Lung microvascular endothelial cell (primary cell): ENCODE measurements at places on chromosomes 2 and 18.
A peak's percentile ranks its signal among the peaks of the same experiment; 100 is the strongest.

- no peak for DNase-seq
Observed at GRCh38 chr2:8472545-8473323, 209.1 kb upstream of the ID2 start.

- peak; percentile 42 for DNase-seq
Observed at GRCh38 chr2:207132019-207132418, 33.7 kb downstream of the KLF7 start.

DNA sequence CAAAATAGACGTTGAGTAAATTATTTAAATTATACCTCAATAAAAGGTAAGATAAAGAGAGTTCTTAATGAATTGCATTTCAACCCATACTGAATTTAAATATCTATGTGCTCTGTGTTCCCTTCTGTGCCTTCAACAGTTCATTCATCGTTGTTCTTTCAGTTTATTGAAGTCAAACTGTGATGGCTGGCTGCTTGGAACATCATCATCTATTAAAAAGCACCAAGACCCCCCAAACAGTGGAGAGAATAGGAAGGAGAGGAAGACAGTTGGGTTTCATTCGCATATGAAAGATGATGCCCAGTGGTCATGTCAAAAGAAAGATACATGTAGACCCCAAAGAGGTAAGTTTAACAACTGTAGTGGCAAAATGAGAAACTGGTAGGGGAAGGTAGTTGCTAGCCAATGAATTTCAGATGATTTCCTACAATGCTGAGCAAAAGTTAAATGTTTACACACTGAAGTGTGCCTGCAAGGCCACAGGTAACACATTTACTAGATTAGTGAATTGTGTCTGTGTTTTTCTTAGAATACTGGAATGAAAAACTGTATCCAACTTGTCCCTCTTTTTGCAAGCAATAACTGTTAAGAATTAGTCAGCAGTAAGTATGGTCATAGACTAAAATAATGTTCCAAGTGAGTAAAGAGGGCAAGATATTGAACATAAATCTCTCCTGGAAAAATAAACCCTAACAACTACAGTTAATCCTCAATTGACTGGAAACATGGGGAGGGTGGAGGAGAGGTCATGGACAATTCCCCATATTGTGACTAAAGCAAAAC, 331.3 kb downstream of the KIAA1328 start:
- DNase-seq: no peak

- DNase-seq: no peak
Observed at GRCh38 chr2:70467831-70468779, 85.5 kb downstream of the TGFA start.

DNA sequence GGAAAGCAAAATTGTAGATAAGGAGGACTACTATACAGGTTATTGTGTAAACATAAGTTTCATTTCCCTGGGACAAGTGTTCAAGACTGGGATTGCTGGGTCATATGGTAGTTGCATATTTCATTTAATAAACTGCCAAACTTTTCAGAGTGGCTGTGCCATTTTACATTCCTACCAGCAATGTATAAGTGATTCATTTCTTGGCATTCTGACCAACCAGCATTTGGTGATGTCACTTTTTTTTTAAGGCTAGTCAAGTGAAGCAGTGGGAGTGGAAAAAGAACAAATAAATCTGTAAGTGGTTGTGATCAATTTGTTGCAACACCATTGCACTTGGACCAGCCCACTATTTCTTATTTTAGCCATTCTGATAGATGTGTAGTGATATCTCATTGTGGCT, 5.2 kb upstream of the CHCHD5 start:
- DNase-seq: peak; percentile 78

GRCh38 chr2:104635608-104636007, 218.3 kb upstream of the POU3F3 start:
- DNase-seq: no peak

GRCh38 chr2:128367601-128368359, 49.1 kb upstream of the HS6ST1 start:
- DNase-seq: no peak

GRCh38 chr2:17190527-17190926, 327.7 kb downstream of the RAD51AP2 start:
- no peak for DNase-seq

- no peak for DNase-seq
Observed at GRCh38 chr18:47915229-47915628, 15.2 kb downstream of the SMAD2 start.

- DNase-seq: no peak
Observed at GRCh38 chr2:201942531-201942930, 91.1 kb upstream of the FZD7 start.

DNA sequence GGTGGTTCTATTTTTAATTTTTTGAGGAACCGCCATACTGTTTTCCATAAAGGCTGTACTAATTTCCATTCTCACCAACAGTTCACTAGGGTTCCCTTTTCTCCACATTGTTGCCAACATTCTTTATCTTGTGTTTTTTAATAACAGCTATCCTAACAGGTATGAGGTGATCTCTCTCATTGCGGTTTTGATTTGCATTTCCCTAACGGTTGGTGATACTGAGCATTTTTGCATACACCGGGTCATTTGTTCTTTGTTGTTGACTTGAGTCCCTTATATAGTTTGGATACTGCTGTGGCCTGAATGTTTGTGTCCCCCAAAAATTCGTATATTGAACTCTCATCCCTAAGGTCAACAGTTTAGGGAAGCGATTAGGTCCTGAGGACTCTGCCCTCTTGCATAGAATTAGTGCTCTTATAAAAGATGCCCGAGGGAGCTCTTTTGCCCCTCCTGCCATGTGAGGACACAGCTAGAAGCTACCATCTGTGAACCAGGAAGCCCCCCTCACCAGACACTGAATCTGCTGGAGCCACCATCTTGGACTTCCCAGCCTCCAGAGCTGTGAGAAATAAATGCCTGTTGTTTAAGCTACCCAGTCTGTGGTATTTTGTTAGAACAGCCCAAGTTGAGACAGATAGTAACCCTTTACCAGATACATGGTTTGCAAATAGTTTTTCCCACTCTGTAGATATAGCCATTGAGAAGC, 4.7 kb downstream of the IMP4 start:
- DNase-seq: no peak

GRCh38 chr2:135762530-135762929, 20.9 kb downstream of the UBXN4 start:
- peak; percentile 55 for DNase-seq

- no peak for DNase-seq
Observed at GRCh38 chr2:60479226-60480088, 74.0 kb downstream of the BCL11A start.

DNA sequence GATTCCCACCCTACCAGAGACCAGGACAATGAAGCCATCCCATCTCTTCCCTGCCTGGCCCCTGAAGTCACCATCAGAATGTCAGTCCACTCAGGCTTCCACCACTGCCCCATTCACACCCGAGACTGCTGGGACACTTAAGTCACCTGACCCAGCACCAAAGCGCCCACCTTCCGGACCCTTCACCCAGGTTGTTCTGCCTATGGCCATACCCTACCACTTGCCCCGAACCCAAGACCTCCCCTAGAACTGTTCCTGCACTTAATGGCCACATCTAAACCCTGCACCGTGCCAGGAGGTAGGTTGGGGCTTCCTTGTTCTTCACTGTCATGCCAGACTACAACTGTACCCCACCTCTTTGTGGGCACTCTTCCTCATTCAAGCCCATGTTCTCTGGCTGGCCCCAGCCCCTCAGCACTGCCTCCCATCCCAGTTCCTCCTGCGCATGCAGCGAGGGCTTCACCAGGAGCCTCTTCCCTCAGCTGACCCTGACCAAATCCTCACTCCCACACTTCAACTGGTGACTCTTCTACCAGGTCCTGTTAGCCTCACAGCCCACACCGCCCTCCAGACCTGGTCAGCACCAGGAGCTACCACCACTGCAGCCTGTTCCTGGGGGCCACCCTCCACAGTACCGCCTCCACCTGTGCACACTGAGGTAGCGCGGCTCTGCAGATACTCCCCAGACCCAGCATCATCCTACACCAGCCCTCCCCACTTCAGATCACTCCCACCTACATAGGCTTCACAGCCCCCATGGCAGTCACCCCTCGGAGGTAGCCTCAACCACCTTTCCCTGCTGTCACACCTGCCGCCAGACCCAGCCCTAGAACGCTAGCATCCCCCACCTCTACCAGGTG, 8.3 kb upstream of the ADRA2B start:
- DNase-seq: no peak

DNA sequence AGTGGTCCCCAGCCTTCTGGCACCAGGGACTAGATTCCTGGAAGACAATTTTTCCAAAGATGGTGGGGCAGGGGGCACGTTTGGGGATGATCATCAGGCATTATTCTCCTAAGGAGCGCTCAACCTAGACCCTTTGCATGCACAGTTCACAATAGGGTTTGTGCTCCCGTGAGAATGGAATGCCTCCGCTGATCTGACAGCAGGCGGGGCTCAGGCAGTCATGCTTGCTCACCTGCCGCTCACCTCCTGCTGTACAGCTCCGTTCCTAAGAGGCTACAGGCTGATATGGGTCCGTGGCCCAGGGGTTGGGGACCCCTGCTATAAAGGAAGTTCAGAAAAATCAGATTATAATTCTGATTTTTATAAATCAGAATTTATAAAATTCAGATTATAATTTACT, 22.3 kb upstream of the TYMS start:
- no peak for DNase-seq

GRCh38 chr2:195818106-195818505, 161.1 kb downstream of the SLC39A10 start:
- no peak for DNase-seq

DNA sequence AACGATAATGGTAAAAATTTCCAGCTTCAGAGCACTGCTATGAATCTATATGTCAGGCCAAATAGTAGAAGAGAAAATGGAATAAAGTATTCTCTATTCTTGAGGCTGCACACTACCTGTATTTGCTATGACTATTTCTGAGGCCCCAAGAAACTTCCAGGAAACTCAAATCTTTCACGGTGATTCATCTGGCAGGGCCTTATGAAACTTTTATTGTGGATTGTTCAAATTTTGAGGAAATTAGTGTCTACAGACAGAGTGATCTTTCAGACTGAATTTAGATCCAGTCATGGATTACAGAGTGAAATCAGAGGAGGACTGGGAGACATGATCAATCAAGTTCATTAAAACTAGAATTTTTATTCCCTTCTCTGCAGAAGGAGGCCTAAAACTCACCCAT, 4.1 kb upstream of the VSNL1 start:
- no peak for DNase-seq

- DNase-seq: no peak
Observed at GRCh38 chr2:3430172-3430571, 50.7 kb downstream of the TRAPPC12 start.

- no peak for DNase-seq
Observed at GRCh38 chr18:62189208-62189607, 2.2 kb downstream of the RELCH start.

- DNase-seq: no peak
Observed at GRCh38 chr2:232310121-232310520, 68.4 kb upstream of the ALPP start.

GRCh38 chr2:204325468-204325867, 219.8 kb upstream of the PARD3B start:
- peak; percentile 90 for DNase-seq

DNA sequence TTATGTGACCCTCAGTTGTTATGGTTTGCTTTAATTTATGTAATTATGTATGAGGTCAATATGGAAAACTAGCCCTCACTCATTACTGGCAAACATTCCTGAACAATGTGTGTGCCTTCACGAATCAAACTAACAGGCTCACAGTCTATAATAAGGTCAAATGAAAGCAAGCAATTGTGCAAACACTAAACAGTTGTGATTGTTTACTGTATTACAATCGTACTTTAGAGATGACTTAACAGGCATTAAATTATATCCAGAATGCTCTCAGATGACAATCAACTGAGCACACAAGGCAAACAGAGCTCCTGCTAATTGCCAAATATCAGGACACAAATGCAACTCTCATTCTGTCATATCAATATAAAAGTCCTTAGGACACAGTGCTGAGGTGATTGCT, 29.5 kb downstream of the COL5A2 start:
- peak; percentile 33 for DNase-seq

GRCh38 chr2:66714610-66715009, 279.7 kb downstream of the MEIS1 start:
- no peak for DNase-seq

DNA sequence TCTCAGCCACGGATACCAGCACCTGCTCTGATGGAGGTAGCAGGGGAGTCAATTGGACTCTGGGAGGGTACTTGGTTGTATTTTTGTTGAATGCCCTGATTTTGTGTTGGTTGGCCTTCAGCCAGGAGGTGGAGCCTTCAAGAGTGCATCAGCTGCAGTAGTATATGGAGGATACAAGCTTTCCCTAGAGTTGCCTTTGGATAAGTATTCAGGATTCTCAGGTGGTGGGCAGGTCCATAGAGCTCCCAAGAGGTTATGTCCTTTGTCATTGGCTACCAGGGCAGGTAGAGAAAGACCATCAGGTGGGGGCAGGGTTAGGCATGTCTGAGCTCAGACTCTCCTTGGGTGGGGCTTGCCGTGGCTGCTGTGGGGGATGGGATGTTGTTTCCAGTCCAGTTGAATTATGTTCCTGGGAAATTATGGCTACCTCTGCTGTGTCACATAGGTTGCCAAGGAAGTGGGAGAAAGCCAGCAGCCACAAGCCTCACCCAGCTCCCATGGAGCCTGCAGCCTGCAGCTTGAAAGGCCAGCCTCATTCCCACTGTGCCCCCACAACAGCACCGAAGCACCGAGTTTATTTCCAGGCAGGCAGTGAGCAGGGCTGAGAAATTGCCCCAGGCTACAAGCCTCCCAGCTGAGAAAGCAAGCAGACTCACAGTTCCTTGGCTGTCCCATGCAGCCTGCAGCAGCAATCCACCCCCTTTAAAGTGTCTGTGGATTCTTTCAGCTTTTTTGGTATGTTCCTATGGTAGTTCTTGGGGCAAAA, 38.6 kb upstream of the CHST9 start:
- DNase-seq: no peak

GRCh38 chr2:144183727-144184126, 336.2 kb downstream of the ZEB2 start:
- peak; percentile 13 for DNase-seq

DNA sequence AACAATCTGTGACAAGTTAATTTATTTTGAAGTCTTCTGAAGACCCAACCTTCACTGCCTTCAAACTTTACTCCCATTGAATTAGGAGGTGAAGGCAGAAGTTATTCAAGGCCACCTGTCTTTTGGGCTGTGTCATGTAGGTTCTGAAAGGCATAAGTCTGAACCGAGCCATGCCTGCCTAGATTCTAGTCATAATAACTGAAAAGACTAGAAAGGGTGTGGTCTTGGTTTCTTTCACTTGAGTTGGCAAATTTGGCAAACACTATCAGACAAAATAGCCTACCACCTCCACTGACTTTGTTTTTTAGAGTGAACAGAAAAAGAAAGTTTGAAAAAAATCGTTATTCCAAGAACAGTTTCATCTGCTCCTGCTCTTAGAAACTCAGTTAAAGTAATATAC, 38.4 kb downstream of the PPM1B start:
- DNase-seq: no peak

GRCh38 chr2:69089998-69090397, 77.0 kb downstream of the ANTXR1 start:
- DNase-seq: no peak
